ENCODE measurements at places on chromosomes 5 and 9.

DNA sequence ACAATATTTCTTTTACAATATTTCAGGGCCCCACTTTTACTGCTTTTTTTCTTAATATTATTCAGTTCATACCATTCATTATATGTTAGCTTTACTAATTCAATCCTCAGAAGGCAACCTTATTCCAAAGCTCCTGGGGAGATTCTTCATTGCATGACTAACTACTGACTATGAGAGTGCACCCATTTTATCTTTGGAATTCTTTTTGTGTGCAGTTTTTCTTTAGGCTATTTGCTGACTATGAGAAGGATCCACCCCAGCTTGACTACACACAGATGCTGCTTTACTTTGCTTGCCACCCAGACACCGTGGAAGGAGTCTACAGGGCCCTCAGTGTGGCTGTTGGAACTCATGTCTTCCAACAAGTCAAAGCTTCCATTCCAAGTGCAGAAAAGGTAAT lies 56.9 kb upstream of the IL7R start:
- no peaks in the 10 kb centered on the region for H3K27me3 ChIP-seq
- DNase-seq: no peak
- no peak overlapping the region for H3K4me3 ChIP-seq
- H3K36me3 ChIP-seq: no peaks in the 10 kb centered on the region
- H3K4me1 ChIP-seq: peaks cover 2% of the 10 kb centered on the region

- no peak overlapping the region for H3K27ac ChIP-seq
- H3K4me3 ChIP-seq: no peak overlapping the region
- H3K36me3 ChIP-seq: no peaks in the 10 kb centered on the region
- H3K27me3 ChIP-seq: no peaks in the 10 kb centered on the region
- no peaks in the 10 kb centered on the region for H3K4me1 ChIP-seq
These were observed 699.0 kb downstream of the MAT2B start for GRCh38 chr5:164204338-164204946.

GRCh38 chr9:118693645-118694044 lies 675.6 kb downstream of the BRINP1 start:
- H3K27me3 ChIP-seq: no peaks in the 10 kb centered on the region
- no peaks in the 10 kb centered on the region for H3K4me1 ChIP-seq
- H3K4me3 ChIP-seq: no peak overlapping the region
- H3K27ac ChIP-seq: no peak overlapping the region
- no peaks in the 10 kb centered on the region for H3K36me3 ChIP-seq

DNA sequence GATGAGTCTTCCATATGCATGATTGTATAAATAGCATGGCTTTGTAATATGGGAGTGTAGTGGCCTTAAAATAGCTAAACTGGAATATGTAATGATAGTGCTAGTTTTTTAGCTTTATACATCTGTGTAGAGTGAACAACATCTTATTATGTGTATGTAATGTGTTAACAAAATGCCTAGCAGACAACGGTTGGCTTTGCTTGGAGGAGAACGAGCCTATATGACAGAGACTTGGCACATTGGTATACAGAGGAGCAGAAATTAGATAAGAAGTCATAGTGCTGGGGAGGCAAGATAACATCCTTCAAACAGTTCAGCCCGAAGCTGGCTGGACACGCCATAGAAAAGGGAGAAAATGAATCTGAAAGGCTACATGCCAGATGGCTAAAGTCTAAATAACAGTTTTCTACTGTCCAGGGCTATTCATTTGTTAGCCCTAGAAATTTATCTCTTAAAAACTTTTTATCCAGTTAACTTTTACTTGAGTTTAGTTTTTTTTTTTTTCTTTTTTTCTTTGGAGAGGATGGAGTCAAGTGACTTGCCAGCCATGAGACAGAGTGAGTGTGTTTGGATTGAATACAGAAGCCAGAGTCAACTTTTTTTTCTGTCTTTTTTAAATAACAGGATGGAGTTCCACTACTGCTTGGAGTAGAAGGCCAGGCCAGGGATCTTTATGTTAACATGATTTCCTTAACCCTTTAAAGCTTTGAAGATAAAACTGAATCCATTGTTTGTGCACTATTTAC lies 214.4 kb upstream of the ACTBL2 start:
- no peaks in the 10 kb centered on the region for H3K36me3 ChIP-seq
- no peak for DNase-seq
- H3K27ac ChIP-seq: peak overlapping the region; percentile 45
- H3K4me1 ChIP-seq: peaks cover 51% of the 10 kb centered on the region

GRCh38 chr9:81417299-81417675 lies 272.1 kb downstream of the TLE1 start:
- H3K36me3 ChIP-seq: no peaks in the 10 kb centered on the region
- no peaks in the 10 kb centered on the region for H3K27me3 ChIP-seq
- H3K27ac ChIP-seq: no peak overlapping the region

- no peaks in the 10 kb centered on the region for H3K36me3 ChIP-seq
- H3K4me3 ChIP-seq: no peak overlapping the region
- no peak overlapping the region for H3K27ac ChIP-seq
- no peaks in the 10 kb centered on the region for H3K27me3 ChIP-seq
These were observed 83.6 kb upstream of the PCSK1 start for GRCh38 chr5:96516631-96517071.

GRCh38 chr9:134466869-134467616 lies 140.8 kb downstream of the RXRA start:
- H3K27ac ChIP-seq: no peak overlapping the region
- H3K36me3 ChIP-seq: no peaks in the 10 kb centered on the region

DNA sequence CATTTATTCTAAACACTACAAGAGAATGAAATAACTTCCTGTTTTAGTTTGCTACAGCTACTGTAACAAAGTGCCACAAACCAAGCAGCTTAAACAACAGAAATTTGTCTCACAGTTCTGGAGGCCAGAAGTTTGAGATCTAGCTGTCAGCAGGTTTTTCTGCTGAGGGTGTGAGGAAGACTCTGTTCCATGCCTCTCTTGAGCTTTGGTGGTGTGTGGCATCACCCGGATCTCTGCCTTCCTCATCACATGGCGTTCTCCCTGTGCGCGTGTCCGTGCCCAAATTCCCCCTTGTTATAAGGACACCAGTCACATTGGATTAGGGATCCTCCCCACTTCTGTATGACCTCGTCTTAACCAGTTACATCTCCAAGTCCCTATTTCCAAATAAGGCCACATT lies 97.7 kb downstream of the CFAP95 start:
- no peak for DNase-seq
- H3K27ac ChIP-seq: no peak overlapping the region
- H3K4me3 ChIP-seq: no peak overlapping the region
- no peaks in the 10 kb centered on the region for H3K4me1 ChIP-seq

- H3K4me3 ChIP-seq: no peak overlapping the region
- H3K27me3 ChIP-seq: no peaks in the 10 kb centered on the region
- H3K4me1 ChIP-seq: no peaks in the 10 kb centered on the region
- DNase-seq: no peak
These were observed 142.1 kb downstream of the PLK2 start for GRCh38 chr5:58317808-58318207.

GRCh38 chr5:54733101-54733500 lies 215.5 kb downstream of the SNX18 start:
- DNase-seq: no peak
- H3K4me3 ChIP-seq: no peak overlapping the region
- no peaks in the 10 kb centered on the region for H3K36me3 ChIP-seq

DNA sequence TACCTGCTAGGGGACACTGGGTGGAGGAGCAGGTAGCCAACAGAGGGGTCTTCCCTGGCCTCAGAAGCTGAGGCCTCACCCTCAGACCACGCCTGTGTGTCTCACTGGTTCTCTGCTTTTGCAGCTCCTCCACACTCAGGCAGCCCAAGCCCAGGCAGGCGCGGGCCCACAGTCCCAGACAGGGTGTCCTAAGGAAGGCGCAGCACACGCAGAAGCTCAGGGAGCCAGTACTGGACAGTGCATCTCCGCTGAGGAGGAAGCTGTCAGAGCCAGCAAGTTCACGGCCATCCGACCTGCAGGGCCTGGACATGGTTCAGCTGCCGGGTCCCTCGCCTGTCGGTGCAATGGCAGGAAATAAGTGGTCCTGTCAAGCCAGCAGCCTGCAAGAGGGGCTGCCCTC lies 25.3 kb downstream of the CFAP90 start:
- no peaks in the 10 kb centered on the region for H3K4me1 ChIP-seq
- H3K27me3 ChIP-seq: no peaks in the 10 kb centered on the region
- peaks cover 12% of the 10 kb centered on the region for H3K36me3 ChIP-seq
- no peak overlapping the region for H3K4me3 ChIP-seq
- H3K27ac ChIP-seq: no peak overlapping the region

DNA sequence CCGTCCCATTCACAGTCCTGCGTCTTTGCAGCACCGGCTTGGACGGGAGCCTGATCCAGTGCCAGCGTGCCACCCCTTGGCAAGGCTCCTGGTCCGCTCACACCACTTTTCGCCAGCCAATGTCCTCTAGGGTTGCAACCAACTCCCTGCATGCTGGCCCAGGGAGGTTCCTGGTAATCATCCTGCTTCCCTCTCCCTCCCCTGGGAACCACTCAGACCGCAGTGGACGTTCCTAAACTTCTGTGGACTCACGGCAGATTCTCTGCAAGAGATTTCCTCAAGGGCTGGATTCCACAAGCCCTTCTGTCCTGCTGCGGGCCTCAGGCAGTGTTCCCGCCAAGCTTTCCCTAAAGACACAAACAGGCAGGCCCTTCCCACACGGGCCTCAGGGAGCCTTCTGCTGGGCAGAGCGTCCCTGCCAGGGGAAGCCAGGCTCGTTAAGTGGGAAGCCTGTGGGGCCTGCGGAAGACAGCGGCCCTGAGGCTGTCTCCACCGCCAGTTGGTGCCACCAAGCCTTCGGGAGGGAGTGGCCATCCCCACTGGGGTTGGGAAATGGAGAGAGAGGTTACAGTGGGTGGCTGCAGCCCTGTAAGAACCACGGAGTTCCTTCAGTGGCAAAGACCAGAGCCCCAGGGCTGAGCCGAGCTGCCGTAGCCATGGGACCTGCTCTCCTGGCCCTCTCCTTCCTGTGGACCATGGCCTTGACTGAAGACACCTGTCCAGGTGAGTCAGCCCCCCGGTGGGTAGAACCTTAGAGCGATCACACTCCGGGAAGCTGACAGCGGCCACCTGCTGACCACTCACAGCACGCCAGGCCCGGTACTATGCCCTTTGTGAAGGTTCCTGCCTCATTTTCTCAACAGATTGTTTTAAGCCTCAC lies 16.4 kb upstream of the FCN2 start:
- H3K27ac ChIP-seq: peak overlapping the region; percentile 18
- H3K36me3 ChIP-seq: no peaks in the 10 kb centered on the region
- no peak overlapping the region for H3K4me3 ChIP-seq
- H3K27me3 ChIP-seq: peaks cover 12% of the 10 kb centered on the region
- peaks cover 9% of the 10 kb centered on the region for H3K4me1 ChIP-seq

- no peaks in the 10 kb centered on the region for H3K36me3 ChIP-seq
- no peak overlapping the region for H3K4me3 ChIP-seq
- no peak overlapping the region for H3K27ac ChIP-seq
- no peaks in the 10 kb centered on the region for H3K27me3 ChIP-seq
- no peak for DNase-seq
These were observed 21.3 kb downstream of the PRDM9 start for GRCh38 chr5:23528677-23529076.

DNA sequence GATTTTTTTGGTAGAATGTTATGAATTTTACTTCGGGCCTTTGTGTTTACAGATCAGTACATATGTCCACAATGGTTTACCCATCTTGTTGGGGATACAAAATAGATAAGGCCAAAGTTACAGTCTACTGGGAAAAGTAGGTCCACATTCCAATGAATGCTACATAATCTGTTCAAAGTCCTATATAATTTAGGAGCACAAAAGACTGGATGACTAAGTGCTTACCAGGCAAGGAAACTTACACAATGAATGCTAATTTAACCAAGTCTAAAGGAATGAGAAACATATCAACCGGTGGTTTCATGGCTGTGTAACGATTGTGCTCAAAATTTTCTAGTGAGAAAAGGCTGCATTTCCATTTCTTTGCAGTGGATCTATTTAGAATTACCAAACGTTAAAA lies 97.4 kb upstream of the TRPM3 start:
- no peak overlapping the region for H3K27ac ChIP-seq
- no peak overlapping the region for H3K4me3 ChIP-seq
- no peaks in the 10 kb centered on the region for H3K27me3 ChIP-seq
- no peaks in the 10 kb centered on the region for H3K4me1 ChIP-seq

DNA sequence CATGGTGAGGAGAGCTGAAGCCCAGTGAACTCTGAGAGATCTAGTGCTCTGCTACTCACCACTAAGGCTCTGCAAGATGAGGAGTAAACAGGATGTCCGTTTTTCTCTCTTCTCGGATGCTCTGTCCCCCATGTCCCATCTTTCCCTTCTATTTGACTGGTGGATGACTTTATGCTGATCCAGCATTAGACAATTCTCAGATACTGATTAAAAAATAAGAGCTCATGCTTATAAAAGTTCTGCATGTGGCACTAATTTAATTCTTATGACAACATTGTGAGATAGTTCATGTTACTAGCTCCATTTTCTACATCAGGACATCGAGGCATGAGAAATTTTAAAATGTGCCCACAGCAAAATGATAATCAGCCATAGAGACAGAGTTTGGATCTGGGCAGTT lies 77.0 kb downstream of the HMHB1 start:
- no peak overlapping the region for H3K4me3 ChIP-seq
- H3K36me3 ChIP-seq: no peaks in the 10 kb centered on the region
- peaks cover 33% of the 10 kb centered on the region for H3K4me1 ChIP-seq
- no peak for DNase-seq

DNA sequence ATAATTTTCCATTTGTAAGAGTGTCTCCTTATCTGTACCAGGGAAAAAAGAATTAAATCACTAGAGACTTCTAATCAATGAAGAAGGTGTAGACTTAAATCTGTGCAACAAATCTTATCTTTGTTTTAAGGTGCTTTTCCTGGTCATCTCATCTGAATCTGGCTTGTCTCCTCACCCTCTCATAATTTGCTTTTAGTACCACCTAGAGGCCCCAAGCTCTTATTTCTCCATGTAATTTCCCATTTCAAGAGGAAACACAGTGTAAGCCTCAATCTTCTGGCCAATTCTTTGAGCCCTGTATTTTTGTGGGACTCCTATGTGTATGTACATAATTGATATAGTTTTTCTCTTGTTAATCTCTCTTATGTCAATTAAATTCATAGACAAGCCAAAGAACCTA lies 1975.3 kb upstream of the CDH6 start:
- H3K4me3 ChIP-seq: no peak overlapping the region
- no peak overlapping the region for H3K27ac ChIP-seq
- no peaks in the 10 kb centered on the region for H3K4me1 ChIP-seq
- H3K27me3 ChIP-seq: no peaks in the 10 kb centered on the region
- H3K36me3 ChIP-seq: no peaks in the 10 kb centered on the region
- DNase-seq: no peak

DNA sequence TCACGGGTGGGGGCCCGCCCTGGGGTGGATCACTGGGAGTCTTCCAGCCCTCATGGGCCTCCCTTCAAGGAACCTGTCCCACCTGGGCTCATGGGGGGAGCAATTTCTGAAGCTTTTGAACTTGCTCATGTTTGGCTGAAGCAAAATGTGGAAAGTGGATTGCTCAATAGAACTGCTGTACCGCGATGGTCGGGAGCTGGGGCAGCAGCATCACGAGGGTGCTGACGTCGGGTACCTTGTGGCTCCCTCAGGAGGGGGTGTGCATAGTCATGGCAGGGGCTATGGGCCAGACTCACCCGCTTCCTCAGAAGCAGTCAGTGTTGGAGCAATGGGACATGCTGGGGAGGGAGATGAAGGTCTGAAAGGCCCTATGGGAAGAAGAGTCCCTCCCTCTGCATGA lies 57.9 kb downstream of the PRRT1B start:
- H3K4me3 ChIP-seq: no peak overlapping the region
- peaks cover 82% of the 10 kb centered on the region for H3K36me3 ChIP-seq
- peaks cover 3% of the 10 kb centered on the region for H3K4me1 ChIP-seq
- DNase-seq: no peak
